Kidney (tissue), 22 donors: ENCODE measurements at places on chromosomes 1 and 21. TPM values are rescaled to one million over a fixed set of nuclear protein-coding genes. Genes with fewer than 3 reads are reported as not detected.

NRAS gene
- 13.3 TPM for polyA plus RNA-seq

DNA sequence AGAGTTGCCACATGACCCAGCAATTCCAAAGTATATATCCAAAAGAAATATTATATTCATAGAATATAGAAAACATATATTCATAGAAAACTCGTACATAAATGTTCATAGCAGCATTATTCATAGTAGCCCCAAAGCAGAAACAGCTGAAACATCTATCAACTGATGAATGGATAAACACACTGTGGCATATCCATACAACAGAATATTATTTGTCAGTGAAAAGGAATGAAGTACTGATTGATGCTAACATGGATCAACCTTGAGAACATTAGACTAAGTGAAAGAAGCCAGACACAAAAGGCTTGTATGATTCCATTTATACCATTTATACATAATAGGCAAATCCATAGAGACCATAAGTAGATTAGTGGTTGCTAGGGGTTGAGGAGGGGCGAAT is 21.7 kb upstream of the MACF1 start:
- DNase-seq: no peak

DNA sequence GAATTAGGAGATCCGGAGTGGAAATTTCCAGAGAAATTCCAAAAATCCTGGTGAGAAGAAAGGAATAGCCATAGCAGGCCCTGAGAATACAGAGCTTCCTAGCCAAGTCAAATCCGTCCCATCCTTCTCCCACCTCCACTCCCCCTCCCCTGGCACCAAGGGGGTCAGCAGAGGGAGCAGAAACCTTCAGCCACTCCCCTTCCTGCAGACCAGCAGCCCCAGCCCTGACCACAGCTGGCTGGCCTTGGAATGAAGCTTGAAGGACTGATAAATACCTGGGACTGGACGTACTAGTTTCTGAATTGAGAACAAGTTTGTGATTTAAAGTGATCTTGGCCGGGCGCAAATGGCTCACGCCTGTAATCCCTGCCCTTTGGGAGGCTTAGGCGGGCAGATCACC is 13.8 kb upstream of the RIPPLY3 start:
- no peak for DNase-seq

DNA sequence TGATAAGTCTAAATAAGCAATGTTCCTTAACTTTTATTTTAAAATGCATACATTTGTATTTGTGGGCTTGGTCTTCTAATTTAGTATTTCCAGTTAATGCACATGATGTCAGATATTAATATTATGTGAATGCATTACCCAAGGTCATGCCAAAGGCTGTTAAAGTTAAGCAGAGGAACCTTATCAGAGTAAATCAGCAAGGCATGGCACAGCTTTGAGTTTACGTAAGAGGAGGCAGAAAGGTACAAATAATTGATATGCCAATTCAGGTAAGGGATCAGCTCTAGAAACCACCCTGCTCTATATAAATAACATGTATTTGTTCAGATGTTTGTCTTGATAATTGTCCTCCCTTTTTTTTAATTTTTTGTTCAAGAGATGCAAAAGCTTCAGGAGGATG is 64.5 kb upstream of the CHRM3 start:
- DNase-seq: no peak

GRCh38 chr1:239805042-239805441 is 286.6 kb upstream of the FMN2 start:
- no peak for DNase-seq

GRCh38 chr1:118861216-118861615 is 126.9 kb downstream of the TBX15 start:
- DNase-seq: no peak

- DNase-seq: no peak
Observed at GRCh38 chr1:204232526-204232925, 18.7 kb upstream of the GOLT1A start.

DNA sequence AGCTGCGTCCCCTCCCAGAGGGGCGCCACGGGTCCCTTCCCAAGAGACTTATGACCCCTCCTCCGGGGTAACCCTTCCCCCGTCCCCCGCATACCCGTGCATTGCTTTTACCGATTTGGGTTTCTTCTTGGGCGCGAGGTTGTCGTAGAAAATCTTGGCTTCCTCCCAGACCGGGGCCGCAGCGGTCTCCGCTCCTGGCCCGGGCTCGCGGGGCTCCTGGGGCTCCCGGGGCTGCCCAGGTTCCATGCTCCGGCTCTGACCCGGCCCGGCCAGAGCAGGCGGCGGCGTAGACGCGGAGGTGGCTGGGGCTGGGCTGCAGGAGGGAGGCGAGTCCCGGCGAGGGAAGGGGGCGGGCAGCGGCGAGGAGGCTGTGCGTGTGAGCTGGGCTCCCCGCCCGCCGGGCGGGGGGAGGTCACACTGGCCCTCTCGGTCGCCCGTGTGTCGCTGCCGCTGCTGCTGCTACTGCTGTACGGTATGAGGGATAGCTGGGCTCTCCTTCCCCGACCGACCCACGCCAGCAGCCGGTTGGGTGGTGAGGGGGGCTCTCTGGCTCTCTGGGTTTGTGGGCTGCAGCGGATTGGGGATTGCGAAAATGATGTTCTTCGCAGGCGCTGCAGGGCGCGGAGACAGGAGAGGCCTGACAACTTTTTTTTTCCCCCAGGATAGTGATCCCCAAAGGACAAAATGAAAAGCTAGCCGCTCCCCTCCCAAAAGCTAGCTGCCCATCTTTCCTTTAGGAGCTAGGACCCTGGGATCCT is at the start of gene NT5C1A:
TSS of gene NT5C1A (minus strand) at position 315 of the 758 bp plus-strand sequence. CDS start at position 246, 69 bp downstream.
- peak; percentile 30 for DNase-seq

TAL1 gene
- 3.1 TPM for polyA plus RNA-seq

IGSF5 gene
- polyA plus RNA-seq: 0.24 TPM

SEMA6C gene
- 17.4 TPM for polyA plus RNA-seq

GRCh38 chr1:247966532-247967204 is 1.6 kb downstream of the OR2AK2 start:
- no peak for DNase-seq

UBASH3A gene
- polyA plus RNA-seq: not detected

DNA sequence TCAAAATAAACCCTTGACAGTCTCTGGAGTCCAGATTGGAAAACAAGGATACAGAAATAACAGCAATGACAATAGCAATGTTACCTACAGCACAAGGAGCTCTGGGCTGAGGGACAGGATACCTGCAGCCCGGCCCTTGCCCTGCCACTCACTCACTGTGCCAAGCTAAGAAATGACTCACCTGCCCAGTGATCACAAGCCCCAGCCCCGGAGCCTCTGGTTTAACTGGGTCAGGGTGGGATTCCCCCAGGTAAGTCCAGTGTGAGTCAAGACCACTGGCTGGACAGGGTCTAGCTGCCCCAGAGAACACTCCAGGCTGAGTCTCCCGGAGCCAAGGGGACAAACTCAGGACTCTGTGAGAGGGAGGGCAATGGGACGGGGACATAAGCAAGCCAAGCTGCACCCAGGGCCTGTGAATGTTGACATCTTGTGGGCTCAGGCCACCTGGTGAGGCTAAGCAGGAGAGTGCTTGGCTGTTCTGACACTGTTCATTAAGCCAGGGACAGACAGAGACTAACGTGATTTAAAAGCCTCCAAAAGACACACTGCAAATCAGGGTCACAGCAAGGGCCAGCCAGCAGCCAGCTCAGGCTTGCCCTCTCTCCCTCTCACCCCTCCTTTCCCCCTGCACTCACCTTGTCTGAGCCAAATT is 64.1 kb downstream of the MIS18A start:
- DNase-seq: no peak

HAPLN2 gene
- polyA plus RNA-seq: 0.30 TPM

- DNase-seq: peak; percentile 83
Observed at GRCh38 chr21:43956019-43956669, 56.0 kb upstream of the TRAPPC10 start.

DNA sequence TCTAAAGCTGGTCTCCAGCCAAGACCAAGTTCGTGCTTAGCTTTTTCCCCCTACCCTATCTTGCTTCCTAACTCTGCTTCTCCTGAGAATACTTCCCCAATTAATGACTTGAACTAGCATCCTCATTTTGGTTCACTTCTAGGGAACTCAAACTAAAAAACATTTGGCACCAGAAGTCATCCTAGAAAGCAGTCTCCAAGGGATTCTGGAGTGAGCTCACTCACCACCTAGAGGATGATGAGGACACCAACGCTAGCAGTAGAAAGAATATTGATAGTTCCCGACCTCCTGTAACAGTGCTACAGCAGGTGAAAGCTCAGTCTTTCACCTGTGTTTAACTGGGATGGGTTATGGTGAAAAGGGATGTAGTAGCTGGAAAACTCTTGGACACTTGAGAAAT is 4.7 kb upstream of the PSMB2 start:
- no peak for DNase-seq

DNA sequence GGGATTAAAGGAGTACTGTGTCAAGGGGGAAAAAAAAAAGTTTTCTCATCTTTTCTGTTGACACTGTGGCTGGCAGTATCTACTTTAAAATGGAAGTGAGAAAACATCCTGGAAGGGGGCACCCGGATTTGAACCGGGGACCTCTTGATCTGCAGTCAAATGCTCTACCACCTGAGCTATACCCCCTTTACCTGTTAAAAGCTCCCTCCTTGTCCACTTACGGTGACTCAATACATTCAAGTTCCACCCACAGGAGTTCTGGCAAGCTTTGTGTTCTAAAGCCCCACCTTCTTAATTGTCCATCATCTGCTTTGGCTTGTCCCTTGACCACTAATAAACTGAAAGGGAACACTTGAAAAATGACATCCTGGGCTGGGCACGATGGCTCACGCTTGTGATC is 68.2 kb downstream of the FNBP1L start:
- DNase-seq: no peak

DNA sequence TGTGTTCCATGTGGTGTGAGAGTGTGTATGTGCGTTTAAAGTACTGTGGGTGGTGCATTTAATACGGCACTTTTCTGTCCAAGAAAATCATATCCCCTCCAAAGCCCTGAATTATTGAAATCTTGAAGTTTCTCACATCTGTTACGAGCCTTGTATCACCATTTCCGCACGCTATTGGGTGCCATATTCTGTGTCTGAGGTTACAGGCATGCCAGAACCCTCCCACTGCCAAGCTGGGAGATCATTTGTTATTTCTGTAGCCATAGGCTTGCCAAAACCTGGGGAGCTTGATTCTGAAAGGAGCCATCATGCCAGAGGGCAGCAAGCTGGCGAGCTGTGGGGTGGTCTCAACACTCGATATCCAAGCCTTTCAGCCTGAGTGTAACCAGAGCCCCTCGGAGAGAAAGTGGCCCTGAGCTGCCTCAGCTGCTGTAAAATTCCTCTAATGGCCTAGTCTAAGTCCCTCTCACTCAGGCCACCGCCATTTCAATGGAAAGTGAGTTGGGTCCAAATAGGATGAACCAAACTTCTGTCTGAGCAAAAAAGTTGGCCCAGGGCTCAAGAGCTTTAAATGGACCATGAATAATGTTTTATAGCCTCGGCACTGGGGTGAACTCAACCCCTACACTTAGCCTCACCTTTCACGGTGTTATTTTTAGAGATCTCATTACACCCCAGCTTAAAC is 298.4 kb upstream of the DUSP10 start:
- peak; percentile 59 for DNase-seq

GRCh38 chr21:31855180-31855579 is 17.6 kb upstream of the HUNK start:
- no peak for DNase-seq

- no peak for DNase-seq
Observed at GRCh38 chr1:201885531-201886075, 3.1 kb upstream of the SHISA4 start.

KRTAP20-3 gene
- polyA plus RNA-seq: not detected

DNA sequence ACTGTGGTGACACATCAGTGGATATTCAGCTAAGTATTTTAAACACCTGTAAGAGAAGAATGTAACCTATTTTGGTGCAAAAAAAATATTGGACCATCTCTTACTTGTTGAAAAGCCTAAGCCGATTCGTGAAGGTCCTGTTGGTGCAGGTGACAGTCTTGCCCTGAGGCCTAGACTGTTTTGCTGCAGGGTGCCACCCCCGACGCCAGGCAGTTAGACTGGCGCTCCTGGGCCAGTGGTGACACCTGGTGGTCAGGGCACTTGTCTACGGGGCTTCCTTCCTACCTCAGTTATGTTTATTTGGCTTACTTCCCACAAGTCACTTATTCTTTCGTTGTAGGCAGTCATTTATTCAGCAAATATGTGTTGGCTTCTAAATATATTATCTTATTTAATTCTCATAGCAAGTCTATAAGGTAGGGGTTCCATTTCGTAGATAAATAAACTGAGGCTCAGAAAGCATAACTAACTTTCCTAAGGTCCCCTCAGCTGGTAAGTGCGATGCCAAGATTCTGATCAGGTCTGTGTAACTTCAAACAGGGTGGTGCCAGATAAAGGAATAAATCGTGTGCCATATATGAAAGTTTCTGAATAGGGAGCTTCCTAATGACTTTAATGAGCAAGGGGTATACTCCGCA is 1.9 kb downstream of the EEIG2 start:
- DNase-seq: peak; percentile 83

- DNase-seq: peak; percentile 42
Observed at GRCh38 chr21:40186045-40186444, 318.8 kb downstream of the PCP4 start.

- DNase-seq: no peak
Observed at GRCh38 chr1:3014443-3015268, 6.6 kb upstream of the ACTRT2 start.

- DNase-seq: no peak
Observed at GRCh38 chr1:68287241-68287640, 54.9 kb upstream of the WLS start.

MACO1 gene
- polyA plus RNA-seq: 12.1 TPM

- DNase-seq: no peak
Observed at GRCh38 chr1:18340158-18340764, 140.5 kb upstream of the KLHDC7A start.

CR1L gene
- polyA plus RNA-seq: 1.4 TPM

- DNase-seq: no peak
Observed at GRCh38 chr1:8651236-8651890, 166.1 kb downstream of the RERE start.

KLF17 gene
- polyA plus RNA-seq: not detected

TTC24 gene
- polyA plus RNA-seq: not detected

- no peak for DNase-seq
Observed at GRCh38 chr21:21806711-21807597, 808.7 kb downstream of the NCAM2 start.

- DNase-seq: peak; percentile 85
Observed at GRCh38 chr1:204128964-204129896, 22.6 kb downstream of the ETNK2 start.

DNA sequence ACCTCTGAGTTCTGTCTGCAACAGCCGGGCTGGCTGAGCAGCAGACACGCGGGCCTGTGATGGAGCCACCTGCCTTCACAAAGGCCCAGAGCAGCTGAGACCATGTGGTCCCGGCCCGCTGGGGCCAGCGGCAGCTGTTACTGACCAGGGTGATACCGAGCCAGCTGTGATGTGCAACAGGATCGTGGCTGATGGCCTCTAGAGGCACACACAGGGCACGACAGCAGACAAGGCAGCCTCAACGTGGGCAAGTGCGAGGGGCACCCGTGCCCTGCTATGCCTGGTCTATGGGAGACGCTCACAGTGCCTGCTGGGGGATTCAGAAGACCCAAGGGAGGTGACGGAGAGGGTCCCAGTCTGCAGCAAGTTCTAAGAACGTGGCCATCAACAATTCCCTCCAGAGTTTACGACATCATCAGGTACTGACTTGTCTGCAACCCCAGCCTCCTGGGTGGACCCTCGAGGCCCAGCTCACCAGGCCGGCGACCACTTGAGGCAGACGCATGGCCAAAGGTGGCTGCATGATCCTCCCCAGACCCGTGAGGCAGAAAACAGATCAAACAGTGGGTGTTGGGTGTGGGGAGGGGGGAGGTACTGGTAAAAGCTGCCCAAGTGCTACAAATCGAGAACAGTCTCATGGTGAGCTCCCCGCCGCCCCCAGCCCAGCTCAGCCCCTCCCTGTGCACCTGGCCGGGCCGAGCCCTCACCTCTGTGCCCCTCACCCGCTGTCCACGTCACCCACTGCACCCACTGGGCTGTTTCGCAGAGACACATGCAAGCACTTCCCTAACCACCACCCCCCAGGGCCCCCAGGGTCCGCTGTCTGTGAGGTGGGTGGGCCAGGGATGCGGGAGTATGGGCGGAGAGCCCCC is 6.0 kb downstream of the POFUT2 start:
- DNase-seq: no peak
